Ammon's horn (tissue), 1 donor: ENCODE measurements at places on chromosomes 7 and 10.

DNA sequence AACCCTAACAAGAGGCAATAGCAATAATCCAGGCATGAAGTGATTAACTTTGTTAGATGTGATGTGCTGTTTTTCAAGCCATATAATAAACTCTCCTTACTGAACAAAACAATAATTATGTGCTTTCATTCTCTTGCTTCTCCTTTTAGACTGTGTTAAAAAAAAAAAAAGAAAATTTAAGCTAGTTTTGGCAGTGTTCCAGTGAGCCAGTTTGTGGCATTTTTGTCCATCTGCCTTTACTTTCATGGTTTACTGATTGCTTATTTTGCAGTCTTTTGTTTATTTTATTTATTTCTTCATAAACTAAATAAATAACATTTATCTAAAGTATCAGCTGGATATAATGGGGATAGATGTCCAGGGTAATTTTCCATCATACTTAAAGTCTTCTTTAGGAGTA is 625.3 kb downstream of the CNTNAP2 start:
- DNase-seq, result no peak

- DNase-seq, result no peak
Measured at GRCh38 chr7:55534916-55535590, 37.2 kb downstream of the VOPP1 start.

GRCh38 chr10:129759214-129760002 is 204.7 kb downstream of the EBF3 start:
- peak; percentile 23 for DNase-seq

- no peak for DNase-seq
Measured at GRCh38 chr7:12117170-12117569, 93.9 kb upstream of the TMEM106B start.

- no peak for DNase-seq
Measured at GRCh38 chr10:16732376-16732775, 84.8 kb downstream of the RSU1 start.

GRCh38 chr10:33484787-33485186 is 150.3 kb upstream of the NRP1 start:
- DNase-seq, result no peak
